Dermis microvascular lymphatic vessel endothelial cell (primary cell): ENCODE measurements at places on chromosomes 6 and 20. TPM values are rescaled to one million over a fixed set of nuclear protein-coding genes. Genes with fewer than 3 reads are reported as not detected.

- no peak for DNase-seq
Observed at GRCh38 chr20:39534846-39535245, 572.7 kb downstream of the DHX35 start.

DNA sequence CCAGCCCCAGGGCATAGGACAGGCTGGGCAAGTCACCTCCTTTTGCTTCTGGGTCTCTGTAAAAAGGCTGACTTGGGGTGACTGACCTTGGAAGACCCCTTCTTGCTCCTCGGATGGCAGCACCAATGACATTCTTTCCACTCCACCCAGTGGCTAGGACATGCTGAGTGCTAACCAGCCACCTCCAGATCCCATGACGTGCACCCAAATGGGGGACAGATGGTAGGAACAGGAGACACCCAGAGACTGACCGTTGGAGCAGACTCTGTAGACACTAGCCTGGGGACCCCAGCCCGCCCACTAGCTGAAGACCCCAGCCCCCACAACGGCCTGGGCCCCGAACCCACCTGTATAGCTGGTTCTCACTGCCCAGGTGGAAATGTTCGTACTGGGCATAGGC lies 38.3 kb downstream of the ANGPT4 start:
- no peak for DNase-seq

DNA sequence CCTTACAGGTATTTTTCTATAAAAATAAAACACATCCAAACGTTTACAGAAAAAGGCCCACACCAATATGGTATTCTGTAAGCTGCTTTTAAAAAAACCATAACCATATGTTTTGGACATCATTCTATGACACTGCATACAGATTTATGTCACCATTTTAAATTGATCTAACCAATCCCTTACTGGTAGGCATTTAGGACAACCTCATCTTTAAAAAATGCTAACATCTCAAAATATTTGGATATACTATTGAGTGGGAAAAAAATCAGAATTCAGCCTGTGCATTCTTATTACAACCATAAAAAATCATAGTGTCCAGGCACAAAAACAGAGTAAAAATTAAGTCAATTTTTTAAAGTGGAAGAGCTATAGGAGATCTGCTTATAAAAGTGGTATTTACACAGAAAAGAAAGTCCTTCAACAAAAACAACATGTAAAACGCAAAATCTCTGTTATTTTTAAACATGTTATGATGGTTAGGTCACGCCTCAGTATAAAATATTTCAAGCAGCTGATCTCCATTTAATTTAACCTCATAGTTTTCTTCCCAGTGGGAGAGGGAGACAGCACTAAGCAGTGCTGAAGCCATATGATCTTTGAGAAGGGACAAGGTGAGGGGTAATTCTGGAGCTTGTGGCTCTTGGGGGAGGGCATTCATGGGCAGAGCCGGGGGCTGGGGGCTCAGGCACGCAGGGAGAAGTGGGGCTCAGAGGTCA lies 21.2 kb downstream of the TRAM2 start:
- no peak for DNase-seq

- no peak for DNase-seq
Observed at GRCh38 chr6:167113047-167113754, 9.7 kb upstream of the CCR6 start.

GRCh38 chr6:39836606-39837005 lies 44.4 kb downstream of the DAAM2 start:
- no peak for DNase-seq

DNA sequence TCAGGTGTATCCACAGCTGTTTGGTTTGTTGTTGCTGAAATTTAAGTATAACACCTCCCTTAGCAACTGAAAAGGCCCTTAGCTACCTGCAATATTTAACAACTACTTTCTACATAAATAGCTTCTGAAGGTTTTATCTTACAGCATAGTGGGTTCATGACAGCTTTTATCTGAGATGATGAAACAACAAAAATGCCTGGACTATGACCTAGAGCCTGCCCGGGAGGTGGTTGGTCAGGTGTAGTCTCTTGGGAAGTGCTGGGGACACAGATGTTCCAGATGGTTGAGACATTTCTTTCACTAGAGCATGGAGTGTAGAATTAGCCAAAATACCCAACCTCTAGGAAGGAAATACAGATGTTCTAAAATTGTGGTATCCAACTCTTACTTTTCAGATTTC lies 705.4 kb downstream of the MAFB start:
- no peak for DNase-seq

GRCh38 chr6:159681191-159681880 lies 11.7 kb downstream of the SOD2 start:
- DNase-seq = peak; percentile 24

DNA sequence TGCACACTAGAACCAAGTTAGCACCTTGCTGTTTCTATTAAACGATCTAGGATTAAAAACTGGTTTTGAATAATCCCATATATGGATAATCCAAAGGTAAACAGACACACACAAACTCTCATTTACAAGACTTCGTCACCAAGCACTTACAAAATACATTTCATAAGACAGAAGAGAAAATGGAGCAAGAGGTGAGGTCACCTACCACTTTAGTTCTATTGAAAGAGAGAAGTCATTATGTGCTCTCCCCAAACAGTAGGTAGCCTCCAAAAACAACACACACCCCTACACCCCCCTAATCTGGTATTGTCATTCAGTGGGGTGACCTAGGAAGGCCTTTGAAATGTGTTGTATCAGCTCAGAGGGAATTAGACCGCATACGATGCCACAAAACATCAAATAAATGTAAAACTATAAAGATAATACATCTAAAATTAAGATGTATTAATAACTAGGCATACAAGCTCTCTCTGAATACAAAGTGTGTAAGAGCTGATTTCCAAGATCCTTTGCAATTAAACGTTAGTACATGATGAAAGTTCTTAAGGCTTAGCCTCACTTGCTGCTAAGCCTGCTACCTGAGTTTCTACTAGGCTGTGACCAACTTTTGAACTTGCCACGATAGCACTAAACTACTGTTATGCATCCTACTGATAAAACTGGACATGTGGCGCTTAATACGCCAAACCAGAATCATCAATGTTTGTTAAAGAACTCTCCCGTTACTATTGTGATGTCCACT lies 1.6 kb downstream of the SRPK1 start:
- peak; percentile 49 for DNase-seq

- DNase-seq = no peak
Observed at GRCh38 chr6:255041-255750, 37.1 kb upstream of the DUSP22 start.

The SLC32A1 gene
- not detected in 2 replicates for total RNA-seq

The TRIM40 gene
- total RNA-seq = not detected in 2 replicates

The IBTK gene
- 36.4 and 38.6 TPM in 2 replicates for total RNA-seq
